Brain (organoid and tissue), 16 donors: ENCODE measurements at places on chromosomes 12 and 14.

GRCh38 chr12:66162701-66163100 lies 7.1 kb downstream of the TMBIM4 start:
- DNase-seq: no peak

DNA sequence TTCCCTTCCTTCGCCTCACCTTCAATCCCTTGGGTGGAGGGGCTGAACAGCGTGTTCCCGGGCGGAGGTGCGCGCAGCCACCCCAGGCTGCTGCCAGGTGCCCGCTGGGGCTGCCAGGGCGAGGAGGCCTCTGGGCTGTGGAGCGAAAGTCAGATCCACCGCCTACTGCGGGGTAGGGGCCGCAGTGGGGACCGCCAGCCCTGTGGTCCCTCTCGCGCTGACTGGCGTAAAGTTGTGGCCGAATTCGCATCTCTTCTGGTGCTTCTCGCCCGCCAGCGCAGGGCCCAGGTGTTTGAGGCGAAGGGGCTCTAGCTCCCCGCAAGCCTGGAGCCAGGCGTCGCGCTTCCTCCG lies 6.9 kb upstream of the HOXC4 start:
- DNase-seq: no peak

GRCh38 chr12:124044021-124044420 lies 71.0 kb downstream of the ZNF664 start:
- no peak for DNase-seq

GRCh38 chr12:129385637-129385990 lies 518.2 kb downstream of the TMEM132D start:
- no peak for DNase-seq

DNA sequence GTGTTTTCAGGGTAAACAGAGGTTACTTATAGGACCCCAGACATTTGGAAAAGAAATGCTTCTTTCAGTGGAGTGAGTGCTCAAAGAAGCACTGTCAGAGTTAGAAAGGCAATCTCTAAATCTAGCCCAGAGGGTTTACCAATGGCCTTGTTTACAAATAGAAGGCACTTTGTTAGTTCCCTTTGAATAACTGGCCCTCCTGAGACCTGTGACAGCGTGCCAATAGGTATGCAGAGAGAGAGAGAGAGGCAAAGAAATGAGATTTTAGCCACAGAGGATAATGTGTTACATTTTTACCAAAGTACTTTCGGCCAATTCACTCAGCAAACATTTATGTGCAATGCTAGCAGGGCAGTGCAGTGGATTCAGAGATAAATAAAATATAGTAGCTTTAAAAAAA lies 41.9 kb downstream of the TPH2 start:
- no peak for DNase-seq

DNA sequence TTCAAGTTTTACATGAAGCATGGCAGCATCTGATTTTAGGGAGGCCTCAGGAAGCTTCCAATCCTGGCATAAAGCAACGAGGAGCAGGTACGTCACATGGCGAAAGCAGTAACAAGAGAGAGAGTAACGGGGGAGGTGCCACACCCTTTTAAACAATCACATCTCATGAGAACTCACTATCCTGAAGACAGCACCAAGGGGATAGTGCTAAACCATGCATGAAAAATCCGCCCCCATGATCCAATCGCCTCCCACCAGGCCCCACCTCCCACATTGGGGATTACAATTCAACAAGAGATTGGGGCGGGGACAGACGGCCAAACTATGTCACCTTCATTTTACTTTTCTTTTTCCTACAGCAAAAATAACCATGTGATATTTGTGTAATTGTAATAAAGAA lies 7.2 kb upstream of the MAP3K9 start:
- DNase-seq: no peak

GRCh38 chr12:54411391-54412241 lies 7.5 kb downstream of the ITGA5 start:
- no peak for DNase-seq
